CD14-positive monocyte (primary cell): ENCODE measurements at places on chromosomes 3 and 15. TPM values are rescaled to one million over a fixed set of nuclear protein-coding genes. Genes with fewer than 3 reads are reported as not detected.

- H3K27me3 ChIP-seq = no peaks in the 10 kb centered on the region
- H3K36me3 ChIP-seq = peaks cover 25% of the 10 kb centered on the region
- DNase-seq = peak; percentile 18
- no peak overlapping the region for H3K4me3 ChIP-seq
- H3K27ac ChIP-seq = no peak overlapping the region
Measured at GRCh38 chr3:4722103-4722502, 229.0 kb downstream of the ITPR1 start.

GRCh38 chr3:171055336-171056178, 29.0 kb upstream of the SLC2A2 start:
- no peaks in the 10 kb centered on the region for H3K27me3 ChIP-seq
- H3K4me3 ChIP-seq = no peak overlapping the region
- no peak for DNase-seq

GRCh38 chr3:175526609-175527280, 667.6 kb downstream of the NAALADL2 start:
- H3K27ac ChIP-seq = no peak overlapping the region
- DNase-seq = no peak
- H3K36me3 ChIP-seq = no peaks in the 10 kb centered on the region
- no peaks in the 10 kb centered on the region for H3K27me3 ChIP-seq
- H3K4me1 ChIP-seq = no peaks in the 10 kb centered on the region

- H3K36me3 ChIP-seq = no peaks in the 10 kb centered on the region
- H3K27ac ChIP-seq = no peak overlapping the region
- DNase-seq = no peak
- no peaks in the 10 kb centered on the region for H3K27me3 ChIP-seq
- H3K4me1 ChIP-seq = no peaks in the 10 kb centered on the region
Measured at GRCh38 chr15:31758126-31758525, 272.2 kb upstream of the CHRNA7 start.

- H3K27ac ChIP-seq = no peak overlapping the region
- H3K36me3 ChIP-seq = no peaks in the 10 kb centered on the region
- no peak overlapping the region for H3K4me3 ChIP-seq
- DNase-seq = no peak
- no peaks in the 10 kb centered on the region for H3K4me1 ChIP-seq
Measured at GRCh38 chr3:122931636-122932035, 95.9 kb downstream of the SEMA5B start.

SIDT1 gene
- 7.1 TPM for polyA plus RNA-seq

CGNL1 gene
- polyA plus RNA-seq = not detected in 2 replicates

PLSCR5 gene
- not detected for polyA plus RNA-seq
